ENCODE measurements at places on chromosomes 13 and 19.

DNA sequence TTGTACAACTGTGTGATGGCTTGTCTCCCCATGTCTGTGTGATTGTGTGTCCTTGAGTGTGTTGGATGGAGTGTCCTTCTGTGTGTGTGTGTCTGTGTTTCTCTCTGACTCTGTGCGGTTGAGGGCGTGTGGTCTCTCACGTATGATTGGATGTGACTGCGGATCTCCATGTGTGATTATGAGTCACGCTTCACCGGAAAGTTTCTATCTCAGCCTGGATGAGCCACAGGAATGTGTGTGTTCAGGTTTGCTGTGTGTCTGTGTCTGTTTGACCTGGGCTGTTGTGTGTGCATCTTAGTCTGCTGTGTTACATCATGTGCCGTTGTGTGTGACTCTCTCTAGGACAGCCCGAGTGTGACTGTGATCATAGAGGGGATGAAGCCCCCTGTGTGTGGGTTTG is 15.5 kb upstream of the ZNF835 start:
- DNase-seq, result no peak

DNA sequence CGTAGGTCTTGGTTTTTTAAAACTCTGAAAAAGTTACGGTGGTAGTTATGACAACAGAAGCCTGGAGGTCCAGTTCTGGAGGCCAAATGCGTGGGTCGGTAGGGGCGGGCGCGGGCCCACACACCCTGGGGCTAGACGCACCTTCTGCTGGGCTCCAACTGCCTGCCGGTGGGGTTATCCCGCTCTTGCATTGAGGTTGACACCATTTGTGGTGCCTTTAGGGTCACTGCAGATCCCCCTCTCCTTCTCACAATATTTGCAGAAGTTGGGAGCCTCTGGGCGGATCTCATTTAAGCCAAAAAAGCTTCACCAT is 81.6 kb downstream of the CHST8 start:
- DNase-seq, result no peak

- DNase-seq, result no peak
Measured at GRCh38 chr13:105541565-105541964, 993.9 kb downstream of the EFNB2 start.

- DNase-seq, result peak; percentile 78
Measured at GRCh38 chr13:113724780-113725315, 34.2 kb upstream of the TMEM255B start.

DNA sequence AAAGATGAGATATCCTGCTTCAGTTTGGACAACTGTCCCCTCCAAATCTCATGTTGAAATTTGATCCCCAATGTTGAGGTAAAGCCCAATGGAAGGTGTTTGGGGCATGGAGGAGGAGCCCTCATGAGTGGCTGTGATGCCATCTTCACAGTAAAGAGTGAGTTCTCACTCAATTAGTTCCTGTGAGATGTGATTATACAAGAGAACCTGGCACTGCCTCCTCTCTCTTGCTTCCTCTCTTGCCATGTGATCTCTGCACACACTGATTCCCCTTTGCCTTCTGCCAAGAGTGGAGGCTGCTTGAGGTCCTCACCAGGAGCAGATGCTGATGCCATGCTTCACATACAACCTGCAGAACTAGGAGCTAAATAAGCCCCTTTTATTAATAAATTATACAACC is 86.9 kb downstream of the HSPH1 start:
- no peak for DNase-seq

DNA sequence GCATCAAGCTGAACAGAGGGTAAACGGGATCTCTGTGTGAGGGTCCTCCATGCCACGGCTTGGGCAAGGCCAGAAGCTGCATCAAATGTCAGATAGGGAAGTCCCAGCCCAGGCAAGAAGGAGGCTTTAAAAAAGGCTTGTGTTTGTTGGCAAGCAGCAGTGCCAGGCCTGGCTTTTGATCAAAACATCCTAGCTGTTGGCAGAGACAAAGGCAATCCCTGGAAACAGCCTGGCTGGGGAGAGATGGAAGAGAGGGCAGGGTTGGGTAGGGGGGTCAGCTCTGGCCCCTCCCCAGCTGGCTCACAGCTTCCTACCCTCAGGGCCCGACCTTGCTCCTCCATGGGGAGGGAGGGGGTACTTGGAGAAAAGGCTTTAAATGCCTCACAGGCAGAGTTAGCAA is 61.8 kb upstream of the KCTD15 start:
- no peak for DNase-seq

GRCh38 chr13:99280166-99280565 is 22.0 kb upstream of the GPR18 start:
- DNase-seq, result no peak

- no peak for DNase-seq
Measured at GRCh38 chr13:114059946-114060860, 72.2 kb downstream of the RASA3 start.

- no peak for DNase-seq
Measured at GRCh38 chr19:31089681-31090080, 259.6 kb downstream of the TSHZ3 start.

DNA sequence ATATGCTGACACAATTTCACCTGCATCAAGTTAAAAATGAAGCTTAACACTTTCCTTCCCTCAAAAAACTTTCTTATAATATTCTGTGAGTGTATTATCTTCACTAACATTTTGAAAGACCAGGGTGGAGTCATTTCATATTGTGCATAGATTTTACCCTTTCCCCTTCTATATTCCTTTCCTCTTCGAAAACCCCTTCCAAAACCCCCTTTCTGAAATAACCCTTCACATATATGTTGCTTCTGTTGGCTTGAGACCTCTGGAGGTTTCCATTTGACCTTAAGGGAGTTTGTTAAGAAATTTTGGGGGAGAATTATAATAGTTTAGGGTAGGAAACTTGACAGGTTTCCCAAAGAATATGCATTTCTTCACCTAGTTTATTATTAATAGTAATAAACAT is 489.6 kb upstream of the MIR17HG start:
- no peak for DNase-seq

GRCh38 chr13:108346376-108346775 is 76.9 kb downstream of the TNFSF13B start:
- DNase-seq, result peak; percentile 51

DNA sequence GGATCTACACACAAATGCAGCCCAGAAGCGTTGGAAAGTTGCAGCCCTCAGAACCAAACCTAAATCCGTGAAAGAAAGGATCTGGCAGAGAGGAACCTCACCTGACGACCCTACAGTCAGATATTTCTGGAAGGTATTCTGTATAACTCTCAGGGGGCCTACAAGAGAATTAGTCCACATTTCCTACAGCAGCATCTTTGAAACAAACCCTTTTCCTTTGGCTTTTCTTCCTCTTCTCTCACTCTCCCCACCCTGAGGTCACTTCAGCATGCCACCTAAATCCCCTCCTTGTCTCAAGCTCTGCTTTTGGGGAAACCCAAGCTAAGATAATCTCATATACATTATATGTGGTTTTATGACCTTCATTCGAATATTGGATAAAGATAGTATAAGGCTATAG is 719.0 kb upstream of the MIR17HG start:
- no peak for DNase-seq

DNA sequence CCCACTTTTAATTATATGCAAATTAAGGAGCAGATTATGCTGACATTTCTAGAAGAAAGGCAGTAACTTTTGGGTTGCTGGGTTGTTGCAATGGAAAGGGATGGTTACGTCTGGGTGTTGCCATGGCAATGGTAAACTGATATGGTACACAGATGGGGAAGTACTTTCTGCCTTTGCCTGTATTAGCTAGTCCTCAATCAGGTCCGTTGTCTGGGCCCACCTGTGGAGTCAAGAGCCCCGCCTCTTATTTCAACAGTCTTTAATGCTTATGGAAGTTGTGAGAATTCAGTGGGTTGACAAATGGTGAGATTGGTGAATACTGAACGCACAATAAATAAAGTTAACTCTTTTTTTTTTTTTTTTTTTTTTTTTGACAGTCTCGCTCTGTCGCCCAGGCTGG is 30.6 kb upstream of the DPP9 start:
- no peak for DNase-seq

DNA sequence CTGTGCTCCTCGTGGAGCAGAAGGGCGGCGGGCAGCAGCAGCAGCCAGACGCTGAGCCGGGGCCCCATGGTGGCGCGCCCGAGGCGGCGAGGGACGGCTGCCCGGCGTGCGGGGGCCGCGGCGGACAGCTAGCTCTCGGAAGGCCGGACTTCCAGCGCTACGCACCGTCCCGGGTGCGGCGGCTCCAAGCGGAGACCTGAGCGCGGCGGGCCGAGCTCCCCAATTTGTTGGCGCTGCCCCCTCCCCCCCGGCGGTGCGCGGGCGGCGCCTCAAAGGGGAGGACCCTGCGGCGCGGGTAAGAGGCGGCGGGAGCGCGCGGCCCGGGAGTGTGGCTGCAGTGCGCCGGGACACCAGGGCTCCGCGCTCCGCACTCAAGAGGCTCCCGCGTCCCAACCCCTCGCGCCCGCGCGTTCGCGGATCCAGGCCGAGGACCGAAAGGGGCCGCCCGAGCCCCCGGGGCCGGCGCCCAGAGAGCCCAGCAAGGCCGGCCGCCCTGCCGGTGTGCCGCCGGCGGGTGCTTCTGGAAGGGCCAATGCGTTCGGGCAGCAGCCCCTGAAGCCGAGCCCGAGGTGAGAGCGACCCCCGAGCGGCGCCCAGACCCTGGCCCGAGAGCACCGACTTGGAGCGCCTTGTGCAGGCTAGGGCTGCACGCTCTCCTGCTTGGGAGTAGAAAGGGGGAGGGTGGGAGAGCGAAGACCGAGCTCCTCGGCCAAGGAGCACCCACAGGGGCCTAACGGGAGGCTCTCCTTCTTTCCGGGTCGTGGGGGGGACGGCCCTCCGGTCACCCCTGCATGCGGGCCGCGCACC is at the start of the genes COL4A1 and COL4A2:
Gene COL4A1, minus strand, starts transcription at position 198 of the 807 bp plus-strand sequence. Its CDS starts 130 bp downstream, at position 68.
Gene COL4A2, plus strand, starts transcription at position 325 of the 807 bp plus-strand sequence. CDS start 620 bp downstream, outside the sequence.
- DNase-seq, result no peak

DNA sequence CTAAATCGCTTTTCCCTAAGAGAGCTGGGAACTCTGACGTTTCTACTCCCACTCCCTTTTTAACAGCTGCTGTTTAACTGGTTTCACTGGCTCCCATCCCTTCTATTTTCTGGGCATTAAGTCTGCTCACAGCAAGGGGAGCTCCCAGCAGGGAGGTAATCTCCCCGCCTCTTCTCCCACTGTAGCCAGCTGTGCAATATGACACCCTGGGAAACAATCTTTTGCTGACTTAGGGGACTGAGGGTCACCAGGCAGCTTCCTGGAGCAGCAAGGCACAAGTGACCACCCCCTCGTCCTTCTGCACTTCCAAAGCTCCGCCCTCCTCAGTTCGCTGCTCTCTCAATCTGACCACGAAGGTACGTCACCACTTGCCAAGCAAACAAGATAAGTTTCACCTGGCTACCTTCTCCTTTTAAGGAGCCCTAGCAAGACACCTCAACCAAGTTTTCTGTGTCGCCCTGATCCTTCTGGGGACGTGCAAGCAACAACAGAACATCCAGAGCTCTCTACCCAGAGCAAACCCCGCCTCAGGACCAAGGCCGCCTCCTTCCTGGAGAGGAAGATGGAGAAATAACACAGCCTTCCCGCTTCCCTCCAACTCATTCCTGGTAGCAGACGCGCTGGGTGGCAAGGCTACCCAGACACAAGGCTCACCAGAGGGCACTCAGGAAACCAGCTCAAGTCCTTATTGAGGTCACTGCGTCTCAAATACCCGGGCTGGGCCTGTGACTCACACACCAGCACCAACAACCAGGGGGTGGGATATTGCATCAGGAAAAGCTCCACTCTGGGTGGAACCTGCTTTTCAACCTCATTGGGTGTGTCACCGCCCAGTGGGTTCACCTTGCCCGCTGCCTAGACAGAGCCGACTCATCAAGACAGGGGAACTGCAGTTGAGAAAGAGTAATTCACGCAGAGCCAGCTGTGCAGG is 92.4 kb downstream of the STK24 start:
- DNase-seq, result peak; percentile 71

DNA sequence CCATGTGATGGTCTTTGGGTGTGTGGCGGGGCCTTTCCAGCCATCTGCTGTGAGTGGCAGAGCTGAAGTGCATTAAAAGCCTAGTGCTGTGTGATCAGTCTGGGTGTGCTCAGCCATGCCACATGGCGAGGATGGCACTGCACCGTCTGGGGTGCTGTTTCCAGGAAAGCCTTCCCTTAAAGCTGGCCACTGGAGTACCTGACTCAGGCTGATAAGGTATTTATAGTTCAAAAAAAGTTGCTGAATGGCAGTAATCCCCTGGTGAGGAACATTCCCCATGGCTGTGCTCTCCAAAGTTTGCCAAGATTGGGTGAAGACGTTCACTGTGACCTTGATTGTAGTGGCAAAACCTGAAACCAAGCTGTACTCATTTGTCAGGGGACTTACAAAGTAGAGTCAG is 6.0 kb downstream of the GPI start:
- no peak for DNase-seq

GRCh38 chr19:18601875-18602274 is 4.7 kb downstream of the CRLF1 start:
- no peak for DNase-seq

GRCh38 chr19:31331536-31331935 is 17.7 kb downstream of the TSHZ3 start:
- DNase-seq, result no peak

DNA sequence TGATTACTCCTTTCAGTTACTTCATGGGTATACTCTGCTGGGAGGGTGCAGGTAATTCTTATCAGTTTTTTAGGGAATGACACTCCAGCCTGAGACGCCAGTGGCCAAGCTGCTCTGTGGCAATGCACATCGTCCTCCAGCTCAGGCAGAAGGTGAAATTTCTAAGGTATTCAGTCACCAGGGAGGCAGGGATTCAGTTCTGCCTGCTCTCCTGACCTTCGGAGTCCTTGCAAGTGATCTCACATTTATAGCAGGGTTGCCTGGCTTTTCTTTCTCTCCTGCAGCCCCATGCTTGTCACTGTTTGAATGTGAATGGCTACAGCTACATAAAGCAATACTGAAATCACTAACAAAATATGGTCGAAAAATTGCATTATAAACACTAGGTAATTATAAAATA is 1447.5 kb downstream of the EFNB2 start:
- no peak for DNase-seq

DNA sequence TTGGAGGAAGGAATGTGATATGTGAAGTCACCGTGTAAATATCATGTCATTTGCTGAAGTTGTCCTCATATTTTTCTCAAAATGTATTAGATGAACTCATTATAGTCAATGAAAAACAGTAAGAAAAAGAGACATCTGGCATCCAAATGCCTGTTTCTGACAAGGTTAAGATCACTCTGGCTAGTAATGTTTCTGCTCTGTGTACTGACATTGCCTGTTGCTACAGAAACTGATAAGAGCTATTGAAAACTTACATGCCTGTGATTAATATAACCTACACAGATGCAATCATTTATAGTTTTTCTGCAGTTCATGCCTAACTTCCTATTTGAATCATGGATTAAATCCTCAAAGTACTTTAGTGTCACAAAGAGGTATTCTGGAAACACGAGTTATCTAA is 249.8 kb downstream of the NBEA start:
- no peak for DNase-seq
